ENCODE measurements at places on chromosomes 13 and 19.
A peak's percentile ranks its signal among the peaks of the same experiment; 100 is the strongest.

GRCh38 chr13:23365652-23366051 lies 67.8 kb downstream of the SACS start:
- no peak for DNase-seq

GRCh38 chr13:24888291-24888931 lies 124.4 kb downstream of the RNF17 start:
- no peak for DNase-seq

- DNase-seq, result no peak
Measured at GRCh38 chr13:26561651-26562511, 4.4 kb downstream of the WASF3 start.

- DNase-seq, result no peak
Measured at GRCh38 chr19:48511800-48512503, at the start of gene LMTK3. LMTK3 (minus strand) TSS chr19:48511835; CDS start chr19:48511576, 259 bp downstream.

DNA sequence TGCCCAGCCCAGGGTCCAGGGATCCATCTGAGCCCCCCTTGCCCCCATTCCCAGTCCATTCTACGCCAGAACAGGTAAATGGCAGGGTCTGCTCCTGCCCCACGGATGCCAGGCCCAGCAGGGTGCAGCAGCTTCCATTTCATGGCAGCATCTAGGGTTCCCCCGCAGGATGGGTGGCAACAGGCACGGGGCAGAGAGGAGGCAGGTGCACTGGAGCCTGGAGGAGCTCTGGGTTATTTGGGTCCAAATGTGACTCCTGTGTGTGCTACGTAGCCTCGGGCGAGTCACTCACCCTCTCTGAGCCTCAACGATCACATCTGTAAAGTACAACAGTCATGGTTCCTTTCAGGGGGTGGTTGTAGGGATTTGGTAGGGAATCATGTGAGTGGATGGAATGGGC lies 27.4 kb downstream of the IL12RB1 start:
- DNase-seq, result no peak

- DNase-seq, result no peak
Measured at GRCh38 chr13:31433207-31433606, 233.4 kb downstream of the B3GLCT start.

DNA sequence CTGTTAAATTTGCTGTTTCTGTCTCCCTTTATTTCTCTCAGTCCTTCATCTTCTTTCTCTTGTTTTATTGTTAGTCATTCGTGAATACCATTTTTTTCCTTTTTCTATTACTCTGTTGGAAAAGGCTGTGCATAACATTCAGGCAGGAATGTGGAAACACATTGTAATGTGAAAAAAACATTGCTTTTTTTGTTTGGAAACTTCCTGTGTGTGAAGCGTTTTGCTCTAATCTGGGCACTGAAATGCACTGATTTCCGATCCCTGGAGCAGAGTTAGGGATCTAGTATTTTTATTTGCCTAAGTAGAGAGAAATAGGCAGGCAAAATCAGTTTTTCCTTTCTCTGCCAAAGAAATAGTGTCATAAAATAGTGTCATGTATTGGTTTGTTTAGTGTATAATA lies 155.5 kb downstream of the PCCA start:
- no peak for DNase-seq

DNA sequence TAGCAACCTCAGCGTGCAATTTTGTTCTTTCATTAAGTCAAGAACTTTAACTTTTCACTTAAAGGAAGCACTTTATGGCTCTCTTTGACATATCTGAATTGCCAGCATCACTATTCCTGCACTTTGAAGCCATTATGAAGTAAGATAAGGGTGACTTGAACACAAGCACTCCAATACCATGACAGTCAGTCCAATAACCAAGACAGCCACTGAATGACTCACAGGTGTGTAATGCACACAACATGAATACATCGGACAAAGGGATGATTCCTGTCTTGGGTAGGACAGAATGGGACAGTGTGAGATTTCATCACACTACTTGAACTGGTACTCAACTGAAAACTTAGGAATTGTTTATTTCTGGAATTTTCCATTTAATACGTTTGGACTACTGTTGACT lies 233.7 kb upstream of the IPO5 start:
- DNase-seq, result no peak

DNA sequence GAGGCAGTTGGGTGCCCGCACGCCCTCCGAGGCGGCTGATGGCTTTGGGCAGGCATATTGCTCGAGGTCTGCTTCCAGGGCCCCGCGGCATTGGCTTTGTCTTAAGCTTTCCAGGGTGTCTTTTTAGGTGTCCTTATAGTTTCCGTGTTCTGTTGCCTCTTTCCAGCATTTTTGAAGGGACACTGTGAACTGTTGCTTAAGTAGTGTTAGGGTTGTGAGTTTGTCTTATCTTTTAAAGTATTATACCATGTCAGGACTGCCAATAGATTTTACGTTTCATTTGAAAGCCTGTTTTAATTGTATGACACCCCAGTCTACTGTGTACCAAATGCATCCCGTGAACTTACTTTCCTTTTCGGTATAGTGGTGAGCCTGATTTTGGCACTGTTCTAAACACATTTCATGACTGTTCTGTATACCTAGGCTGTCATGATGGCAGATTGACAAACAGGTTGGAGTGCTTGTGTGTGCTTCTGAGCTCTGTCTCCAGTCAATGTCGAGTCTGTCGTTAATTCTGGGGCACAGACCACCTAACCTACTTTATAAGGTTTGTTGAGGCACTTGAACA lies 656 bp downstream of the PCCA start:
- DNase-seq, result no peak

DNA sequence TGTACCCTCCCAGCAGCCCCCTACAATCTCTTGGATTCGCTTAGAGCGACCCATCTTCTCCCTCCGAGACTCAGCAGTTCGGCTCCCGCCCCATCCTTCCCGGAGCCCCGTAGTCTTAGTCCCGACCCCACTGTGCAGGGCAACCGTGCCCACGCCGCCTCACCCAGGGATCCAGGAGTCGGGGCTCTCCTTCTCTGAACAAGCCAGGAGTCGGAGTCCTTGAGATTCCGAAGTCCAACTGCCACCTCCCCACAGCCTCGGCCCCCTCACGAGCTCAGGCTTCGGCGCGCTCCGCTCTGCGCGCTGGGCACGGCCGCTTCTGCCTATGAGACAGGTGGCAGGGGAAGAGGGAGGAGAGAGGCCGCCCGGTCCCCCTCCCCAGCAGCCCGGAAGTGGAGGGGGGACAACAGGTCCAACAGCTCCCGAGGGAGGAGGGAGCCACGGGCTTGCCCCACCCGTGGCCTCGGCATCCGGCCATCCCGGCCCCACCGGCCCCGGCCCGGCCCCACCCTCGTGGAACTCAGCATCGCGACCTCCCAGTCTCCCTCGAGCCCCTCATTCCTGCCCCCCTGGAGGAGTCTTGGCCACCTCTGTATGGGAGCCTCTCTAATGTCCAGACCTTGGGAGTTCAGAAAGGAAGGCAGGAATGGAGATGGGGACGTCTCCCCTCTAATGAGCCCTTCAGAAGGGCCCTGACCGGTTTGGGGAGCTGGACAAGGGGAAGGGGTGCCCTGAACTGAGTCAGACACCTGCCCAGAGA lies at the start of gene PHLDB3:
Gene PHLDB3, minus strand, starts transcription at position 321 of the 760 bp plus-strand sequence. CDS start 628 bp downstream, outside the sequence.
- DNase-seq, result no peak

GRCh38 chr13:84566780-84567179 lies 684.5 kb upstream of the SLITRK1 start:
- DNase-seq, result peak; percentile 14

- DNase-seq, result no peak
Measured at GRCh38 chr19:28956961-28957360, 256.0 kb downstream of the UQCRFS1 start.

DNA sequence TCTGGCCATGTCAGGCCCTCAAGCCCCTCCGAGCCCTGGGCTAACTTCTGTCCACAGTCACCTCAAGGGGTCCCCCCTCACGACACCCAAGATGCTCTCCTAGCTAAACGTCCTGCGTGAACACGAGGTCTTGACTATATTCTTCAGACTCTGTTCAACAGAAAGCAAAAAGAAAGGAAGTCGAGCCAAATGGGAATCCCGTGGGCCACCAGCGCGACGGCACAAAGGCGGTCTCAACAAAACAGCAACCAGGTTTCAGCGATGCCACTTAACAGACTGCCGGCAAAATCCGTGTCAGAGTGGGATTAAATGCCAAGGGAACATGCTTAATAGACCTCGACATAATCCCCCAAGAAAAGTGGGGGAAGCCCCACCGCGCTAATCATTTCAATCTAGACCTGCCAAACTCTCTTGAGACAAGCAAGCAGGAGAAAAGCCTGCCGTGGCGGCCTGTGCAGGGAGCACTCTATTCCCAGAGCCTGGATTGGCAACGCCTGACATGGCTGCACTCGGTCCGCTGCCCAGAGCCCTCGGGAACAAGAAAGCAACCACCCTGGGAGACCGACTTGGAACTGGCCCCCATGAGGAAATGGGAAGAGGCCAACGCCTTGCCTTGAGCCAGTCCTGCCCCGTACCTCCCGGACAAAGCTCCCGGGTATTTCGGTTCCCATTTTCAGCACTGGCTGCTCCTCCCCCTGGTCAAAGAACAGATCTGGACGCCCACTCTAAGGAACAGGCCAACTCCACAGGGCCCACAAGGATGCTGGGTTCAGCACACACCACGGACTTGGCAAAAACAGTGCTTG lies 16.0 kb downstream of the ZC3H4 start:
- no peak for DNase-seq

GRCh38 chr19:46932346-46932745 lies 71.5 kb downstream of the ARHGAP35 start:
- no peak for DNase-seq

DNA sequence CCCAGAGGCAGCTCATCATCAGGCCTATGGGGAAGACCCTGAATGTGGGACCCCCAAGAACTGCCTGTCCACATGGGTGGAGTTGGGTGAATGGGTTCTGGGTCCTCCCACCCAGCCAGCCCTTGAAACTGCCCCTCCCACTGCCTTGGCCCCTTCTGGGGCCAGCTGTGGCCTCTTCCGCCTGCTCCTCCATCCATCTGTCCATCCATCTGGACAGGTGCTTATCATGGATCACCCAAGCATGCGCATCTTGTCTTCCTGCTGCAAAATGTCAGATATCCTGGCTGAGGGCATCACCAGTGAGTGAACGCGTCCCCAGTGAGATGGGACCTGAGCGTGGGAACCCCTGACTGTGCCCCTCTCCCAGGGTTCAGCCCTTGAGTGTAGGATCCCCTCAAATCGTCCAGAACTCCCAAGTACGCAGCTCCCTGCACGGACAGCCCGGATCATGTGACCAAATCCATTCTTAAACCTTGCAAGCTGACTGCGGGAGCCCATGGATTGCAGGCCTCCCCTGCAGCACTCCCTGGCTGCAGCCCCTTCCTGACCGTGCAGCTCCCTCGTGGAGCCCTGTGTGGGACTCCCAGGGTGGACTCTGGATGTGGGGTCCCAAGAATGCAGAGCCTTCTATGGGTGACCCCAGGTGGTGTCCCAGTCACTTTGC lies 2.0 kb downstream of the STXBP2 start:
- no peak for DNase-seq
